NCI-H1694 treated with DMSO at 0.1 percent for 48 hours (cell line): ENCODE measurements at places on chromosomes 3 and 15.

DNA sequence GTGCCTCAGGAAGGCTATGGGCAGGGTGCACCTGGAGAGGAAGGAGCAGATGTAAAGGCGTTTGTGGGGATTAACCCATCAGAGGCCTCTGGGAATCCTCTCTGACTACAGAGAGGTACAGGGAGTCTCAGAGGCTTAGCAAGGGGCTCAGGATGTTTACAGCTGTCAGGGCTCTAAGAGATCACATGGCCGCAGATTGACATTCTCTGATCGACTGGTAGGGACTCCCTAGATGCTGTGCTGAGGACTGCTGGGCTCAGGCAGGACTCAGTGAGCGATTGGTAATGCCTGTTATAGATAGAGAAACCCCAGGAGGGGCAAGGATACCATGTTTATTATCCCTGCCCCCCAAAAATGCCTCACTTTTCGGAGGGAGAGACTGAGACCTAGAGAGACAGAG is 103.5 kb downstream of the CORO2B start:
- no peak for DNase-seq

- peak; percentile 3 for DNase-seq
Observed at GRCh38 chr15:81133782-81134461, at the start of gene CFAP161. Gene CFAP161, plus strand, starts transcription at chr15:81134270. Its CDS starts 60 bp downstream, at chr15:81134330.

DNA sequence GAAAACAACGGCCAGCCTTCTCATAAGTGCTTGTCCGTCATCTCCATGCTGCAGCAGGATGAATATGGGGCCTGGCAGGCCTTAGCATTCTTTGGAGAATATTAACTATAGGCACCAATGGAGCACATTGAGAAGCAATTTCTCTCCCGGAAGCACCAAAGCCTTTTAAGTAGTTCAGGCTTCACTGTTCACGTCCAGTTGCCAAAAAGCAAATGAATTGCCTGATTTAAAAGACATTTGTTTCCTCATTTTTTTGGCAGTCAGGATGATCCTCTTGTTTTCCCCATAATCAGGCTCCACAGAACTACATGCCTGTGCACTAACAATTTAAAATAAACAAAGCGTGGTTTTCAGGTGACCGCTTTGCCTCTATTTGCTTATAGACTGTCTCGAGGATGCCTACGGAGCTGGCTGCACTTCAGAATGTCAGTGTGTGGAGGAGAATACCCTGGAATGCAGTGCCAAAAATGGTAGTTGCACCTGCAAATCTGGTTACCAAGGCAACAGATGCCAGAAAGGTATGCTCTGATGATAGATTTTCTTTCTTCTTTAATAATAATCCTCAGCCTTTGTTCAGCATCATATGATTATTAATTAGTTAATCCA is 725.2 kb upstream of the GOLIM4 start:
- DNase-seq = no peak

DNA sequence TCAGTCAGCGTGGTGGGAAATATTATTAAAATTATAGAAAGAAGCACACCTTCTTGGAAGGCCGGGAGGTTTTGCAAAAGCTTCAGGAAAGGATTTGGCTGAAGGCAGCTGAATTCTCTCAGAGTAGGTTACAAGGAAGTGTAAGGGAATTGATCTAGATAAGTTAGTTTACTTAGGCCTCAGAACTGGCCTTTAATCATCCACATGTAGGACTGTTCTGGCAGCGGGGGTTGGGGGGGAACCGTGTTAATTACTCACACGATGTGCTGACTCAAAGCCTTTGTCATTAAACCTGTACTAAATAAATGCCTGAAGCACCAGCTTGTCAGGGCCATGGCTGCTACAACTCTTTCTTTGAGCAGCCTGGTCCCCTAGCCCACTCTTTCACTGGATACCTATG is 12.8 kb downstream of the ASB14 start:
- DNase-seq = no peak

DNA sequence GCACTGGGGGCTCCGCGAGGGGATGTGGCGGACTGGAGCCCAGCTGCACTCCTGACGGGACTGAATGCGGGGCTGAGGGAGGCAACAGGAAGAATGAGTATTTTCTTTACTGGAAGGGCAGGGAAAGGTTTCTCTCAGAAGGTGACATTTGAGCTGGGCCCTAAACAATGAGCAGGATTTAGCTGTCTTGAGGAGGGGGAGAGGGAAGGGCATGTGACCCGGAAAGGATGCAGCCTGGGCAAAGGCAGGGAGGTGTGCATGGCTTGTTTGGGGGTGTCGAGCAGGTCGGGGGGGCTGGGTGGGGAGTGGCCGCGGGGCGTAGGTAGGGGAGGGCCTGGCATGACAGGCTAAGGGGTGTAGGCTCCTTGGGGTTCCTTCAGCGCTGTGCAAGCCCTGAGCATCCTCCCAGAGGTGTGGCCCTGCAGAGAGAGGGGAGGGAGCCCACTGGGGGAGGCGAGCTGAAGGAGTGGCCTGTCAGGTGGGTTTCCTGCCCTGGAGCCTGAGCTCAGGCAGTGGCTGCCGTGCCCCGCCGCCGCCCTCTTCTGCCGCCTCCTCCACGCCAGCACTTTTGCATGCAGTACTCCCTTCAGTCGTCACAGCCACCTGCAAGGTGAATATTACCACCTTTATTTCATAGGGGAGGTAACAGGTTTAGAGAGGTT is 17.2 kb upstream of the ANKDD1A start:
- no peak for DNase-seq

- DNase-seq = no peak
Observed at GRCh38 chr3:49506906-49507305, 36.8 kb downstream of the DAG1 start.

- DNase-seq = no peak
Observed at GRCh38 chr3:56885453-56885852, 83.7 kb upstream of the ARHGEF3 start.

DNA sequence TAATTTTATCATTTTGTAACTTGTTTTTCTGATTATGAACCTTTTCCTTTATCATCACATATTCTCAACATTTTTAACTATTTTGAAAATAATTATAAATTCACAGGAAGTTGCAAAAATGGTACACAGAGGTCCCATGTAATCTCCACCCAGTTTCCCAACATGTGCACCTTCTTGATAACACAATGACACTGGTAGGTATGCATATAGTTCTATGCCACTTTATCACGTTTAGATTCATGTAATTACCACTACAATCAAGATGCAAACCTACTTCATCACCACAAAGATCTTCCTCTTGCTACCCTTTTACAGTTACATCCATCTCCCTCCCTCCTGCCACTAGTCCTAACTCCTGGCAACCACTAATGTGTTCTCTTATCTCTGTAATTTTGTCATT is 413.9 kb downstream of the SHQ1 start:
- no peak for DNase-seq

DNA sequence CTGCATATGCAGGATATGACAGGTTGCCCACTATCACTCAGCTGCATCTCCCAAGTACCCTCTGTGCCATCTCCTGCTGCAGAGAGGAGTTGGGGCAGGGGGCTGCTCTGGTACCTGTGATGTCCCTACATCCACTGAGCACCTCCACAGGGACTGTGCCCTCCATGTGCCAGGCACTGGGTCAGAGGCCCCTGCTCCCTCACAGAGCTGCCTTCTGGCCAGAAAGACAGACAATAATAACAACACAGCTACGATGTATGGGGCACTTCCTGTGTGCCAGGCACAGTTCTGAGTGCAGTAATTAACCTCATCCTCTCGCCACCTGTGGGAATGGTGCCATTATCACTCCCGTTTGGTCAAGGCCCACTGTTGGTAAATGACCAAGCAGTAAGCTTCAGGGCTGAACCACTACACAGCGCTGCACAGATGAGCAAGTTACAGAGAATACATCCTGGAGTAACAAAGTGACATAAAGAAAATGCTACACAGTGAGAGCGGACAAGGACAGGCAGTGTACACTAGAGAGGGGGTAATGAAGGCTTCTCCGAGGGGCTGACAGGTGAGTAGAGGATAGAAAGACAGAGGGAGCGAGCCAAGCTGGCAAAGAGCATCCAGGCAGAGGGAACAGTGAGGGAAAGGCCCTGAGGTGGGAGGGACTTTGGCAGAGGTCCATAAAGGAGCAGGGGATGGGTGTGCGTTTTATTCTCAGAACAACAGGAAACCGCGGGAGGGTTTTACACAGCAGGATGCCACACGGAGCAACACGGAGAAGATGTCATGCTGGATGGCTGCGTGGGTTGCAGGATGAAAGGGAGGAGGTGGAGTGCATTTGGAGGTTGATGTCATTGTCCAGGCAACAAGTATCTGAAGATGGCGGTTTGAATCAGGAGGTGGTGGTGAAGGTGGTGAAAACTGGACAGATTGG is 13.6 kb downstream of the WNT7A start:
- no peak for DNase-seq

- no peak for DNase-seq
Observed at GRCh38 chr3:64295594-64295993, 70.3 kb upstream of the PRICKLE2 start.

DNA sequence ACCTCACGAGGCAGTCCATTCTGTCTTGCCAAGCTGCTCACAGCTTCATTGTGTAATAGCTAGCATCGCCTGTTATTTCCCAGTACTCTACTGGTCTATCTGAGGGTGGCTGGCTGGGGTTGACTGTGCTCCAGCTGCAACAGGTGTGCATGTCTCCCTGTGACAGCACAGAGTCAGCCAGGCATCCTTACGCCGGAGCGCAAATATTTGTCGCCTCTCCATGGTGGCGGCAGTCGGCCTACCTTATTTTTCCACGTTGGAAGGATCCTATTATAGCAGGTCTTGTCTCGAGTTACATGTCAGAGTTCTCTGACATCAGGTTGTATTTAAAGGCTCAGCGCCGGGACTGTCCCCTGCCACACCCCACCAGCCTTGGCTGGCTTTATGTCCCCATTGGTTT is 307.1 kb downstream of the TLE3 start:
- no peak for DNase-seq

DNA sequence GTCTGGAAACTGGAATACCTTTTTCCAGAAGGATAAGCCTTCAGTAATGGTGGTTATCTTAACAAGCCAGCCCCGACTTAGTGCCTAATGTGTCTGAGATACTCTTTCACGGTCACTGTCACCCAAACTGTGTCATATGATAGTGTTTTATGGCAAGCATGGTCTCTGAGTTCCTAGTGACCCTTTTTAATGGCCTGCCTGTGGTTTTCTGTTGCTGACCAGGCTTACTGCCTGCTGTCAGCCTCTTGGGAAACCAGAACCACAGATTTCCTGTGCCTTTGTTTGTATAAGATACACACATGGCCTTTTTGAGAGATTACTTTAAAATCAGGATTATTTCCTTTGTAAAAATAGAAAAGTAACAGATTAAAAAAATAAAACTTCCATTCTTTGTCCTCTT is 22.4 kb downstream of the HPS3 start:
- no peak for DNase-seq

GRCh38 chr3:173839859-173840258 is 442.3 kb downstream of the NLGN1 start:
- DNase-seq = no peak

DNA sequence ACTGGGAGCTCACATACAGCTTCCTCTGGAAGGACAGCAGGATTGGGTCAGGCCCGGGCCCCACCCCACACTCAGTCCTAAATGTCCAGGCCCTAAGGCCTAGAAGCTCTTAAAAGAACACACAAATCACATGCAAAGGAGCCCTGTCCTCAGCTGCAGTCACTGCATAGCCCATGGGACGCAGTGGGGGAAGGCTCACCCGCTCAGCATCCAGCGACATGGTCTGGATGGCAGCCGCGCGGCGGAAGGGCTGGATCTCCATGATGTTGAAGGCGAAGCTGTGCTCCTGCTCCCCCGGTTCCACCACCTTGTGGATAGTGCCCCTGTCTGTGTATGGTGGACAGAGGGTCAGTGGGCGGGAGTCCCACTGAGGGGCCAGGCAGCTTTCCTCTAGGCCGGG is 22.1 kb downstream of the SEMA7A start:
- no peak for DNase-seq

DNA sequence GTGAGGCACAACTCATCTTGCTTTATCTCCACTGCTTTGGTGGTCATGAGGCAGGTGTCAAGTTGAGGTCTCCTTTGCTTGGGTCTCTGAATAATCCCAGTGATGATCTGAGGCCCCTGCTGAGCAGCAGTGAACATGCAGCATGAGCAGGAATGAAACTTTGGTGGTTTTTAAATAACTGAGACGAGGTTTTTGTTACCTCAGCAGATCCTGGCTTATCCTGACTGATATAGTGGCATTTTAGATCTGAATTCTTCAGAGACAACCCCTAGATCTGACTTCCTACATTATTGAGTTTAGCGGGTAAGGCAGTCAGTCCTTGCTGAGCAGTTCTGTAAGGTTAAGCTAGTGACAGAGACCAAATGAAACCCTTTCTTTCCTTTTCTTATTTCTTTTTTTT is 230.4 kb downstream of the ARRDC4 start:
- DNase-seq = no peak

DNA sequence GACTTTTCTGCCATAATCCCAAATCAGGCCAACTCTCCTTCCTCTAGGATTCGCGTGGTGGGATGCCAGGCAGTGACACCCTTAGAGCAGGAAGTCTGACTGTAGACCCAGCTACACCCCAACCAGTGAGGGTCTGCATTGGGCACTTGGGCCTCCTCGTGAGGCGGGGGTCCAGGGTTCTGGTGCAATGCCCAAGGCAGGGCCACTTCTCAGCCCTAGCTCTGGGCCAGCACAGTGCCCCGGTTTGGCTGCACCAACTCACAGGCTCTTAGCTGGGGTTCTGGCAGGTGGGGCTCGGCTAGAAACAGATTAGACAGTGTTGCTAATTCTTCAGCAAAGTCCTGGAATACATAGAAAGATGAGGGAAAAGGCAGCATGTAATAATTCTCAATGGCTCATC is 12.7 kb downstream of the CDAN1 start:
- no peak for DNase-seq

DNA sequence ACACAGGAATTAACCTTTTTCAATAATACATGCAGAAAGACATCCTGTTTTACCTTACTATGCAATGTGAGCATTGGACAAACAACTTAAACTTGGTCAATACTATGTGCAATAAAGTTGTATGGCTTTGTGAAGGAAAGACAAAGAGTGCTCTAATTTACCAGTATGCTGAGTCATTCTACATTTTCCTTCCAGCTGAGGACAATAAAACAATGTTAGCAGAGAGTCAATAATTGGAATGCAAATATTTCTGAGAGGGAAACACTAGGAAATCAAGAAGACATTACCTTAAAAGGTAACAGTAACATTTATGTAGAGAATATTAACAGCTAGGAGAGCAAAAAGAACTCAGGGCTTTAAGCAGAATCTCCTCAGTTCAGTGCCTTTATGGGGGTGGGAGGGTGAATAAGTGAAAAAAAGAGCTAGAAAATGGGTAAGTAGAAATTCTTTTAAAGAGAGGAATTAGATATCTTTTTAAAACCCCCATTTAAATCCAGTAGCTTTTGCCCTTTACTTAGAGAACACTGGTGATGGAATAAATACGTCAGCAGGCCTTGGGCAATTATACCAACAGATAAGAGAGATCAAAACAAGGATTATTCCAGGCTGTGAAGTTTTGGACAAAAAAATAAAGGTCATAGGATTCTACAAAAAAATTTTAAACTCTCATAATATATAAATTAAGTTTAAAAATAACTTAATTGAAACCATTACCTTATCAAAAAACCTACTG is 11.6 kb upstream of the HGD start:
- no peak for DNase-seq

GRCh38 chr3:38028621-38029361 is 651 bp downstream of the PLCD1 start:
- no peak for DNase-seq
